Calu3 (cell line): ENCODE measurements at places on chromosomes 7 and 10. TPM values are rescaled to one million over a fixed set of nuclear protein-coding genes. Genes with fewer than 3 reads are reported as not detected.

The DLX6 gene
- total RNA-seq, result 1.1 and 1.2 TPM in 2 replicates

GRCh38 chr10:102596506-102596971 lies 47.7 kb upstream of the TRIM8 start:
- DNase-seq, result peak; percentile 64

- peak; percentile 88 for DNase-seq
These were observed 45.7 kb upstream of the RBM33 start for GRCh38 chr7:155598810-155599210.

- no peak for DNase-seq
These were observed 435.9 kb downstream of the PLXNA4 start for GRCh38 chr7:132140341-132140740.
